ENCODE measurements at places on chromosomes 13 and 19. TPM values are rescaled to one million over a fixed set of nuclear protein-coding genes. Genes with fewer than 3 reads are reported as not detected.

GRCh38 chr13:20945952-20946383 is 43.4 kb upstream of the XPO4 start:
- DNase-seq = no peak

DNA sequence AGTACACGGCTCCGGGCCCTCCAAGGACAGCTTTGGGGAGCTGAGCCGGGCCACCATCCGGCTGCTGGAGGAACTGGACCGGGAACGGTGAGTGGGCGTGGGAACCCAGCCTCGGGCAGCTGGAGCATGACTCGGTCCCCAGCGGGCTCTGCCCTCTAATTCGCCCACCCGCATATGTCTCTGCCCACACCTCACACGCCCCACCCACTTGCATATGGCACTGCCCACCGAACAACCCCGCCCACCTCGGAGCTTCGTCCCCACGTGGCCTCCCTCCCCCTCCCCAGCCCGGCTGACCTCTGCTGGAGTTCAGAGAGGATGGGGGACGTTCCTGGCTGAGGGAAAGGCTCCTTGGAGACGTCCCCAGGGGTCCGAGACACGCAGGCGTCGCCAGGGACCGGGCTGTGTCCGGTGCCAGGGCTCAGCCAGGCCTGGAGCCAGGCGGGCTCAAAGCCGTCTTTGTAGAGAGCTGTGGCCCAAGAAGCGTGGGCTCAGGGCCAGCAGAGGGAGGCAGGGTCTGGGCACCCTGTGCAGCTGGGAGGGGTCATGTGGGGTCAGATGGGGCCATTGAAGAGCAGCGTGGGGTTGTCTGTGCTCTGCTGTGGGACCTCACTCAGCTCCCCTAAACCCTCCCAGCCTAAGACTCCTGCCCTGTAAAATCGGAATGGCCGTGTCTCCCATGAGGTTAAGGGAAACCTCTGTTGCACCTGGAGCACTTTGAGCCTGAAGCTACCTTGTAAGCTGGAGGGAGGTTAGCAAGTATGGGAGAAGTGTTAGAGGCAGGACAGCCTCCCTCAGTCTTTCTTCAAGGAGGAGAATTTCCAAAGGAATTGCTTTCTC is 3.8 kb downstream of the APC2 start:
- DNase-seq = no peak

The FGF21 gene
- not detected for polyA plus RNA-seq

DNA sequence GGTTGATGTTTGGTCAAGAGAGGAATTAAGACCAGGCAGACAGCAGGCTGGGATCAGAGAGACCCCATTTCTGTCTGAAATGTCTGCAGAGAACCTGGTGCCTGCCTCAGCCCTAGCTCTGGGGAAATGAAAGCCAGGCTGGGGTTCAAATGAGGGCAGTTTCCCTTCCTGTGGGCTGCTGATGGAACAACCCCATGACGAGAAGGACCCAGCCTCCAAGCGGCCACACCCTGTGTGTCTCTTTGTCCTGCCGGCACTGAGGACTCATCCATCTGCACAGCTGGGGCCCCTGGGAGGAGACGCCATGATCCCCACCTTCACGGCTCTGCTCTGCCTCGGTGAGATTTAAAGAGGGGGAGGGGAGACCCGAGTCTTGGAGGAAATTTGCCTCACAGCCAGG is at the start of gene LILRB4:
TSS of gene LILRB4 (plus strand) at position 256 of the 400 bp plus-strand sequence. CDS start at position 305, 49 bp downstream.
- no peak for DNase-seq

DNA sequence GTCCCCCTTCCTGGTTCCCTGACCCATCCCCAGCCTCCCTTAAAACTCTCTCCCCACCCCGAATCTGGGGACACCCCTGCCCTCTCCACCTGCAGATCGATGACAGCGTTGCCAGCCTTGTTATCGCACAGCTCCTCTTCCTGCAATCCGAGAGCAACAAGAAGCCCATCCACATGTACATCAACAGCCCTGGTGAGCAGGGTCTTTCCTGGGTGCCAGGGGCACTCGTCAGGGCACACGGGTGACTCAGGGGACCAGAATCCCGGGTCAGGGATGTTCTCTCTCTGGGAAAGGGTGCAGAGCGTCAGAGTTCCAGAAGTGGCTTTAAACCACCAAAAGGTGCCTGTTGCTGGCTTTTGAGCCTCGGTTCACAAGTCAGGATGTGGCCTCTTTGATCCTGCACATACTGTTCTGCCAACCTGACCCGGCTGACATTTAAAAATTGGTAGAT is 1.0 kb downstream of the CLPP start:
- no peak for DNase-seq

- peak; percentile 62 for DNase-seq
Observed at GRCh38 chr19:3176715-3177501, 1.7 kb upstream of the S1PR4 start.

DNA sequence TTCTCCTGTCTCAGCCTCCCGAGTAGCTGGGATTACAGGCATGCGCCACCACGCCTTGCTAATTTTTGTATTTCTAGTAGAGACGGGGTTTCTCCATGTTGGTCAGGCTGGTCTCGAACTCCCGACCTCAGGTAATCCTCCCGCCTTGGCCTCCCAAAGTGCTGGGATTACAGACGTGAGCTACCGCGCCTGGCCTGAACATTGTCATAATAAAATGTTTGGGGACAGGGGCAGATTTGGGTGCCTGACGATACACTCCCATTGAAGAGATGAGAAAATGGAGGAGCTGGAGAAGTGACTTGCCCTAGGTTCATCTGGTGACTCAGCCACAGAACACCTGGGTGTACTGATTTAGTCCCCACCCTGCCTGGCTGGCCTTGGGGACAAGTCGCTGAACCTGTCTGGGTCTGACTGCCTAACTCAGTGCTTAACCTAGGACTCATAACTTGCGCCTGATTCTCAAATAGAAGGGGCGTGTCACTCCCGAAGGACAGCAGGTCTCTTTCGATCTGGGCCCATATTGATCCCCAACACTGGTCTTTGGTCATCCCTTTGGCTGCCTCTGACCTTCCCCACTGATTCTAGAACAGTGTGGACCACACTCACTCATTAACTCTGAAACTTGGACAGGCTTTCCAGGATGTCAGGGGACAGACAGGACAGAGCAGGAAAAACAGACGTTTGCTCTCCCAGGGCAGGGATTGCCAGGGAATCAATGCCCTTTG is 7.6 kb upstream of the BICRA start:
- peak; percentile 96 for DNase-seq

The DBP gene
- polyA plus RNA-seq = 40.3 TPM

The FBL gene
- 177 TPM for polyA plus RNA-seq

GRCh38 chr19:38527466-38528136 is 90.2 kb downstream of the MAP4K1 start:
- DNase-seq = no peak

DNA sequence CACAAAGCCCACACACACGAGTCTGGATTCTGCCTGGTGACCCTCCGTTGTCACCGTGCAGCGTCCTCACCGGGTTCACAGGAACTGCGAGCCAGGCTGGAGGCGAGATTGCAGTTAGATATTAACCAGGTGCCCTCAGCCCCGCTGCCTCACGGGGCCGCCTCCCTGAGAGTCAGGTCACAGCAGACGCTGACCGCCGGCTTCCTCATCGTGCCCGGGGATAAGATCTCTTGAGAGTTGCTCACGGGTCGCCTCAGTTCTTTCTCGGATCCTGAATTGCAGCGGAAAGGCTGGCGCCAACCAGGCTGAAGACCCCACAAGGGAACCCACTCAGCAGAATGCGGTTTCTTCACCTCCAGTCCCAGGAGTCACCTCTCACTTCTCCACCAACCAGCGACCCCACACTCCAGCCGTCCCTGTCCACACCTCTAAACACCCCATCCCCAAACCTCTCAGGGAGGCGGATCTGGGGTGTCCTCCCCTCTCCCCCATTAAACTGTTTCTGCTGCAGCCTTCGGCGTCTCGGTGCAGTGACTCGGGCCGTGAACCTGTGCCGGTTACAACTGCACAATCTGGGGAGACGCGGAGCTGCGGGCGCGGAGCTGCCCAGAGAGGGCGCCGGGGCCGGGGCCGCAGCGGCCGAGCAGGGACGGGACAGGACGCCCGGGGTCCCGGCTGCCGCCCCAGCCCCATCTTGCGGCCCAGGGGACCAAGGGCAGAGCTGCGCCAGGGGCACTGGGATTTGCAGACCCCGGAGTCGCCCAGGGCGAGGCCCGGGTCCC is 591 bp downstream of the ZNF823 start:
- DNase-seq = peak; percentile 79
